ENCODE measurements at places on chromosomes 1 and 21. TPM values are rescaled to one million over a fixed set of nuclear protein-coding genes. Genes with fewer than 3 reads are reported as not detected.

ARHGEF19 gene
- 0.16 TPM for total RNA-seq

PSMG1 gene
- total RNA-seq, result 23.7 TPM

ASPM gene
- total RNA-seq, result 8.9 TPM

TSPAN2 gene
- total RNA-seq, result 28.5 TPM

WNT3A gene
- total RNA-seq, result not detected

DNA sequence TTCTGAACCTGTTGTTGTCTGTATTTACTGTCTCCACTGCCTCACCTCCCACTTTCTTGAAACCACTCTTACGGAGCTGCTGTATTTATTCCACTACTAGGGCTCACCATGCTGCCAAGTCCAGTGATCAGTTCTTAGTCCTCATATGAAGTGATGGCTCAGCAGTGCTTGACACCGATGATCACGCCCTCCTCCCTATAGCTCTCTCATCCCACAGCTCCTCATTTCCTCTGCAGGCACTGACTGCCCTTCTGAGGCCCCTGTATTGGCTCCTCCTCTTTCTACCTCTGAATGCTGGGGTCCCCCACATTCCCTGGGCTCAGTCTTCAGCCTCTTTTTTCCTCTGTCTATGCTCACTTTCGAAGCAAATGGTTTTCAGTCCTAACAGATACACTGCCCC, 3.4 kb downstream of the CLCA1 start:
- DNase-seq, result no peak

DNA sequence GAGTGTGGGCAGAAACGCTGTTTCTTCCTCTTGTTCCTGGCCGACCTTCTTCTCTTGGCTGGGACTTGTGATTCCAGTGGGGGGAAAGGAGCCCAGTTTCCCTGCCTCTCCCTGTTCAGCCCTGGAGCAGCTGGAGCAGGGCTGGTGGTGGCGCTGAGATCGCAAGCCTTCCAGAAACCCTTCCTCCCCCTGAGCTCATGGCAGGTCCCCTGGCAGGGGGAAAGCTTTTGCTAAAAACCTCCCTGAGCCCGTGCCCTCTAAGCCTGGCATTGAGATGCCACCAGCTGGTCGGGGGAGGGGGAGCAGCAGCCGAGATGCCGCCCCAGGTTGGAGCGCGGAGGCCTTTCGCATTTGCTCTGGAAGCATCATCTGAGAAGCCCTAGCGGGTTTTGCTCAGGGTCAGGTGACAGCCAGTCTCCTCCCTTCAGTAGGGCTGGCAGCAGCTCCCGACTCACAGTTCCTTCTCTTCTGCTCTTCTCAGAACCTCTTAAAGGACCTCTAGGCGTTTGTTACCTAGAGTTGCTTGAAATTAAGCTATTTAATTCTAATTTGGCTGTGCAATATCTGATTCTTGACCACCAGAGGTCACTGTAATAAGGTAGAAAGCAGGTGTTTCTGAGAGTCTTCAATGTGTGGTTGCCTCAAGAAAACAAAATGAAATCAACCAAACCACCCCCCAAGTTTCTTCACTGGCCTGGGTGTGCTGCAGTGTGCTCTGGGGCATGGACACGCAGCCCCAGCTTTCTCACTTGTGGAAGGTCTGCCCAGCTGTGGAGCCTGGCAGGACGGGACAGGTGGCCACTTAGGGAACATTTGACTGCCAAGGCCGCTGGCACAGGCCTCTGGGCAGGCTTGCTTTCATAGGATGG, 257.3 kb downstream of the CAMTA1 start:
- DNase-seq, result peak; percentile 34

GRCh38 chr1:224070521-224070920, 43.4 kb upstream of the FBXO28 start:
- DNase-seq, result no peak

DNA sequence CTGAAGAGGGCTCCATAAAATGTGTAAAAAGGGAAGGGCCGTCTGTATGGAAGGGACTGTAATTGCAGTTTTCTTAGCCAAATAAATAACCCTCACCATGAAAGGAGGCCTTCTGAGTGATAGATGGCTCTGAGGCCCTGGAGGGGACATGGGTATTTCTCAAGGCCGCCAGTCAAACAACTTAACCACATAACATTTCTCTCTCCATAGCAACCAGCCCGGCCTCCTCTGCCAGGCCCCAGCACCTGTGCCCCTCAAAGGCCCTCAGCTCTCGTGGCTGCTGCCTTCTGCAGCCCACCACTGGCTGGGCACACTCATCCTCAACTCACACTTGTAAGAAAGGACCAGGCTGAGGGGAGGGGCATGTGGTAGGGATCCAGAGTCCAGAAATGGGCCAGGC, 57.0 kb upstream of the GJB5 start:
- no peak for DNase-seq

DNA sequence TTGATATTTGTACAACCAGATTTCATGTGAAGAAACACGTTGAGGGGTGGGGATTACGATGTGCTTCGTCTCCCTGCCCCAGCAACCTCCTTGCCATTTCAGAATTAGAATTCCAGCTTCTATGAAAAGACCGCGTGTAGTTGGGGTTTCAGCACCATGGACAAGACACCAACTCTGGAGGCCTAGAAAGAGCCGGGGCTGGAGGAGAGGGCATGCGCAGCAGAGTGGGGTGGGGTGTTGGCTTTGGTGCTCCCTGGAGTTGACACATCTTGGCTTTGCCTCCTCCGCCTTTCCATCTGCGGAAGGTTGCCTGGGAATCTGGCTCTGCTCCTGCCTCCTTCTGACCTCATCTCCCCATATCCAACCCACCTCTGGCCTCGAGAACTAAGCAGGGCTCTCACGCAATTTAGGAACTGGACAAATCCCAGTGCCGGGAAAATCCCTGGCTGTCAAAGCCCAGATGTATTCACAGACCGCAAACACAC, 11.8 kb downstream of the HTR6 start:
- DNase-seq, result no peak

DNA sequence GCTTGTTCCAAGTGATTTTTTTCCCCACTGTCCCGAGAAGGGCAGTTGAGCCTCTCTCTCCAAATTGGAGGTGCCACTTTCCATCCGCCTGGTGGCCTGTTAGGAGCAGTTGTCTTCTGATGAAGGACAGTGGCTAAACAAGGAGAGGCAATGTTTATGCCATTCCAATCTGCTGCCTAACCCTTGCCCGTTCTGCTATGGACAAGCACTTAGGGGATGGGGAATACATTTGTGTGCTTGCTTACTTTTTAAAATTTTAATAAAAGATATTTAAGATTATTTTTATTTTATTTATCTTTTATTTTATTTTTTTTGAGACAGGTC, 12.0 kb downstream of the COQ8A start:
- DNase-seq, result no peak

GRCh38 chr1:13730751-13731482, 30.9 kb downstream of the PRDM2 start:
- DNase-seq, result no peak

DNA sequence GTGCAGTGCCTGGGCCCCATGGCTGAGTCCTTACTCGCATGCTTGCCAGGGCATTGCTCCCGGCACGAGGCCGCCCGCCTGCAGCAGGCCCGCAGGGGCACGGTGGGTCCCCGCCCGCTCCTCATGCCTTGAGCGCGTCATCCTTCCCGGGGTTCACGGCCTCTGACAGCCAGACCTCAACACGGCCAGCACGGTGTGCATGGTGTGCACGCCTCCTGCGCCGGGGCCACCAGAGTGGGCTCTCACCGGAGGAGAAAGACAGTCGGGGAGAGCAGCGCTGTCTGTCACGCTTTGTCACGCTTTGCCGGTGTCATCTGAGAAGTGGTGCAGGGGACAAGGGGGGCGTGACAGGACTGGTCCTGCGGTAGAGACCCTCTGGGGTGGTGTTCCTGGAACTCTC, 11.9 kb upstream of the COL18A1 start:
- no peak for DNase-seq

DNA sequence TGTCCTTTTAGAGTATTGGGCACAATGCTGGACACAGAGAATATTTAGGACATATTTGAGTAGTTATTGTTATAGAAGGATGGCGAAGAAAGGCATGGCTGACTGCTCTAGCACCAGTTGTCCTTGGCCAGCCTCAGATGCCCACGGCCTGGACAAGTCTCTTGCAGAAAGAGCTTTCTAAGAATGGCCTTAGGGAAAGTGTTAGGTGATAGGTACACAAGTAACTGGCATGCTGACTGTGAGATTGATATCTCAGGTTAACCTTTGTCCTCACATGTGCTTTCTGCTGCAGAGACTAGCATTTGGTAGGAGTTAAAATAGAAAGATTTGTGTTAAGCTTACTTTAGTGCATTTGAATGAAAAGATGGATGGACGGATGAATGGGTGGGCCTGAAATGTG, 10.1 kb downstream of the SFT2D2 start:
- no peak for DNase-seq

GRCh38 chr1:23530747-23531561, at the start of gene E2F2:
E2F2 (minus strand) TSS chr1:23531233; CDS start chr1:23530793, 440 bp downstream.
- peak; percentile 77 for DNase-seq

- DNase-seq, result peak; percentile 26
These were observed 80.2 kb upstream of the GREM2 start for GRCh38 chr1:240691909-240692705.

DNA sequence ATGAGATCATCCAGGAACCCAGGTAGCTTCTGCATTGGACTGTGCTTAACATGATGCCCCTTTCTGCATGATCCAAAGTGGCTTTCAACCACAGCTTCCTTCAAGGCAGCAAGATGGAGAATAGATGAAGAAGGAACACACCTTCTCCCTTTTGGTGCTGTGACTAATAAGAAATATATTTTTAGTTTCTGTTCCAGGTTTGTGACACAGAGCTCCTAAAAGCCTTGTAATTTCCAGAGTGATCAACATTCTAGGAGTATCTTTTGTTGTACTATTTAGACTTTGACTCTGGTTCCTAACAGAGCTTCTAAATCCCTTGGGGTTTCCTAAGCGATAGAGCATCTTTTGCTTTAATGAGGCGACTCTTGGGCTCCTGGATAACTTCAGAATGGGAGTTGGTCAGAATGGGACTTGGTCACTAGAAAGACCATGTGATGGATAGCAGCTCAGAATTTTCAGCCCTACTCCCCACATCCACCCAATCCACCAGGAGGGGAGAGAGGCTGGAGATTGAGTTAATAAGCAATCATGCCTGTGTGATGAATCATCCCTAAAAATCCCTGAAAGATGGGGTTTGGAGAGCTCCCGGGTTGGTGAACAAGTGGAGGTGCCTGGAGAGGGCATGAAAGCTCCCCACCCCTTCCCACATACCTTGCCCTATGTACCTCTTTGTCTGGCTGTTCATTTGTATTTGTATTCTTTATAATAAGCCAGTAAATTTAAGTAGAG, 134.8 kb downstream of the FGGY start:
- no peak for DNase-seq
